ENCODE measurements at places on chromosomes 1 and 21.
A peak's percentile ranks its signal among the peaks of the same experiment; 100 is the strongest.

DNA sequence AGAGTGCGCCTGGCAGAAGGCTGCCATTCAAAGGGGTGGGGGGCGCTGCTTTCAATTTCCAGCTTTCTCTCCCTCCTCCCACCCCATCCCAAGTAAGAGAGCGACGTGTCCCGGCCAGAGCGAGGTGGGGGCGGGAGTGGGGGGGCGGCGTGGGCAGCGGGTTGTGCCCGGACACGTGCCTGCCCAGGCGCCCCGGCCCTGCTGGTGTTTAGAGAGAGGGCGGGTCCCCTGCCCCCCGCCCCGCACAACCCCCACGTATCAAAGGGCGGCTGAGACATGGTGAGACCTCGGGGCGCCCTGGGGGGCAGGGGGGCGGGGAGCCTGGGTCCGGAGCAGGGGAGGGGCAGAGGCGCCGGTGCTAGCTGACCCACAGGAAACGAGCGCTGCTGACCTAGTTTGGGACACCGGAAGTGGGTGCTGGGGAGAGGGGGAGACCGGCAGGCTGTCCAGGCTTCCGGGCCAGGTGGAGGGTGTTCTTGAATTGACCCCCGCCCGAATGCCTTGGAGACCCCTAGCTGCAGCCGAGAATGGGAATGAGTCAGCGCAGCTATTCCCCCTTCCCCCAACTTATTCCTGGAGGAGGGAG, 1.3 kb downstream of the ZBTB7B start:
- no peak for DNase-seq

- no peak for DNase-seq
These were observed 156.2 kb downstream of the TNFSF18 start for GRCh38 chr1:172894349-172895049.

DNA sequence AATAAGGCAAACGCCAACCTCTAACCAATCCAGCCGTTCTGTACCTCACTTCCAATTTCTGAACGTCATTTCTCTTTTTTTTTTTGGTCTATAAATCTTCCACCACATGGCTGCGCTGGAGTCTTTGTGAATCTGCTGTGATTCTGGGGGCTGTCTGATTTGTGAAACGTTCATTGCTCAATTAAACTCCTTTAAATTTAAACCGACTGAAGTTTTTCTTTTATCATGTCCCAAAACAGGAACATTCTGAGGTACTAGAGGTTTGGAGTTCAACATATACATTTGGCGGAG, 65.5 kb upstream of the BACH1 start:
- no peak for DNase-seq

DNA sequence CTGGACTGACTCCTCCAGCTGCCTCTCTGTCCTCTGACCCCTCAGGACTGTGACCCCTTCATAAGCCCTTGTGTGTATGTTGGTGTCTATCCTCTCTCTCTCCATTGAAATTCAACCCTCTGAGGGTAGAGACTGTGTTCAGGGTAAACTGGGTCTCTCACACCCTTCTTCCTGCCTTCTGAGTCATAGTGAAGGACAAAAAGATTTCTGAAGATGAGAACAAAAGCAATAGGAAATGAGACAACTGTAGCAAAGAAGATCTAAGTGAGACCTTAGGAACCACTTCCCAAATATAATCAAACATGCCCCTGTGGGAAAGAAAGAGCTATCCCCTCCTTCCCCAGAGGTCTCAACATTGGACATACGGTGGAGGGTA, 16.9 kb downstream of the NUAK2 start:
- no peak for DNase-seq

DNA sequence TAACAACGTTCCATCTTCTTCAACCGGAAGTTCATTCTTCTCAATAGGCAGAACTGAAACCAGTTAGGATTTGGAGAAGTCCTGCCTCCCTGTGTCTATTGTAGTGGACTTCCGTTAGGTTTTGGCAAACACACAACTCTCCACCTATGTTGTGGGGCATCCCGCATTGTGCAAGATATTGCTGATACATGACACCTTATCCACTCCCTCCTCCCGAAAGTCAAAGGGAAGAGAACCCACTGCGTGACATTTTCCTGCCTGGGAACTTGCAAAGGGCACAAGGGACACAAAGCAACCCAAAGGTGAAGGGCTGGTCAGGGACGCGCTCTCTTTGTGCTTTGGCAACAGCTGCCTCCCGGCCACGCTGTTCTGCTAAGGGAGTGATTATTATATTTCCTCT, 164.8 kb downstream of the TPR start:
- no peak for DNase-seq

GRCh38 chr1:93552741-93553455, 105.0 kb downstream of the FNBP1L start:
- no peak for DNase-seq

- no peak for DNase-seq
These were observed 11.3 kb downstream of the SPATC1L start for GRCh38 chr21:46172863-46173528.

DNA sequence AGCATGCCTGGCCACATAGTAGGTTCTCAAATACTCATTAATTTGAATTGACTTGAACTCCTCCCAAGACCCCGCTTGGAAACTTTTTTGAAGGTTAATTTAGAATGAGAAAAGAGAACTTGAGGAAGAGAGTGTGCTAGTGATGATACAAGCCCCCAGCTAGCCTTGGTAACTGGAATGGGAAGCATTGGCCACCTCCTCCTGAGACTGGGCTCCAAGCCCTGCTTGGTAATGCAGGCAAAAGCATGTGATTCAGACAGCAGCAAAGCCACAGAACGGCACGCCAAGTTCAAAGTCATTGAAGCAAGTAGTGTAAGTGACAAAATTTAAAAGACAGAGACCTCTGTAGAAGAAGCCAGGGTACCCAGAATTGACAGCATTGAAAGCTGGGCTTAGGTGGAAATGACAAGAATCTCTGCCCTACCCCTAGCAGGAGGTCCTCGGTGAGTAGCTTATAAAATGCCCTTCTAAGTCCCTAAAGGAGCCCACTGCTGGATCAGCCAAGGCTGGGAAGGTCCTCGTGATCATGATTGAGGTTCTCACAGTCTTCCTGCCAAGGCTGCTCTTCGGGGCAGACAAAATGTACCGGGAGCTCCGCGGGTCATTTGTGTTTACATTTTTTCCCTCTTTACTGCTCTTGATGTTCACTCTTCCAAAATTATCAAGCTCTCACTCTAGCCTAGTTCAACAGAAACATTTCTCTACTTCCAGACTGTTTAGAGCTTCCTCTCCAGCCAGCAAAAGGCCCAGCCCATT, 99.4 kb downstream of the TSEN15 start:
- DNase-seq = no peak

GRCh38 chr1:100921110-100921706, 25.3 kb downstream of the SLC30A7 start:
- DNase-seq = peak; percentile 7

- no peak for DNase-seq
These were observed 8.5 kb downstream of the SCYL3 start for GRCh38 chr1:169885207-169885606.

DNA sequence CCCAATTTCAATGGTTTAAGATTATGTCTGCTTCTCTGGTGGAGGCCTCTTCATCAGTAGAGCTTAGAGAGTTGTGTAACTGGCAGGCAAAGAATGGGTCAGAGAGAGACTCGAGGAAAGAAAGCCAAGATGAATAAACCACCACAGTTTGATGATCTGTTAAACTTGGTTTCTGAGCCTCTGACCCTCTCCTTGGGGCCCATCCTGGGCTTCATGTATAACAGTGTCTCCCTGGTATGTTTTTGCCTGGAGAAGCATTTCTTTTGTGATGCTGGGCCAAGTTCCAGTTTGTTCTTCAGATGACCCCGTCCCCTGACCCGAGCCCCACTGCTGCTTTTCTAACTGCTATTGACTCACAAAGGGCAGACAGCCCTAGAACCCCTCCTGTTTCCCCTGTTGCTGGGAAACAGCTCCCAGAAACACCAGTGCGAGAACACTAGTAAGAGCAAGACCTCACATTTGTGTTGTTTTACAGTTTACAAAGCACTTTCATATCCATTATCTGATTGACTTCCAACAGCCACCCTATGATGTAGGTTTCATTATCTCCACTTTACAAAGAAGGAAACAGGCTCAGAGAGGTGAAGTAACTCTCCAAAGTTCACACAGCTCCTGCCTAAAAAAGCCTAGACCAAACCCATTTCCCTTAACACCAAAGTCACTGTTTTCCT, 9.0 kb downstream of the CD2 start:
- DNase-seq = peak; percentile 84

DNA sequence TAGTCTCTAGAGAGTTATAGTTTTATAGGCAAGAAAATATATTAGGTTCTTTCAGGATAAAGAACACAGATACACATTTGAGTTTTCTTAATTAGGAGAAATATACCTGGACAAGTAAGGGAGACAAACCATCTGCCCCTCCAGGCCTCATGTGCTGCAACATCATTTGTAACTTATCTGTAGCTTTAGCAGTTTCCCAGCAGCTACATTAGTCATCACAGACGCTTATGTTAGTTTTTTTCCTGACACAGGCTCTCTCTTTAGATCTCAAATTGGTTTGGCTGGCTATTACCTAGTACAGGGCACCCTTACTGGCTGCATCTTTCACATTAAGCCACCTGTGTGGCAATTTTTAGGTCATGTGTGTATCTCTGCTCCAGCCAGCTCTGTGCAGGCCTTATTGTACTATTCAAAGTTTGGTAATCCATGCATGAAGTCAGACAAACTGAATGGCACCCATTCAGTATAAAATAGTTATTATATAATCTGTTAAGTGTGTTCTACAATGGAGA, 25.9 kb downstream of the GNPAT start:
- DNase-seq = no peak

GRCh38 chr1:207155028-207155427, 51.0 kb downstream of the C4BPA start:
- DNase-seq = no peak

GRCh38 chr1:47774986-47775834, 222.0 kb downstream of the TRABD2B start:
- DNase-seq = no peak

- no peak for DNase-seq
These were observed 8.9 kb downstream of the COL9A2 start for GRCh38 chr1:40308036-40308727.

GRCh38 chr1:195202241-195202640, 1406.0 kb downstream of the KCNT2 start:
- no peak for DNase-seq

GRCh38 chr1:63950023-63950422, 176.2 kb downstream of the ROR1 start:
- no peak for DNase-seq

DNA sequence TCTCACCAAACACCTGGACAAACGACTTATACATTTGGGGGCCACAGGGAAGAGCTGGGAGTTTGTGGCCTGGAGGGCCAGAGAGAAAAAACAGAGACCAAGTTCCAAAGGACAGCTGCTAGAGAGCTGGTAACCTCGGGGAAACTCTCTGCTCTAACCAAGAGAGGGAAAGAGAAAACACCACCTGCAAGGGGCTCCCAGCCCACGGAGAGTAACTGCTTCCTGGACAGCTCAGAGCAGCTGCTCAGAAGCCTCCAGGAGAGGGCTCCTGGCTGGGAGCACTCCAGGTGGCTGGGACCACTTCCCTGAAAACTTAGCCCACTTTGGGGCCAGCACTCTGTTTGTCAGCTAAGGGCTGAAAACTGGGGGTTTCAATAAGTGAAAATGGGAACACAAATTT, 154.8 kb upstream of the GRIK3 start:
- DNase-seq = no peak

DNA sequence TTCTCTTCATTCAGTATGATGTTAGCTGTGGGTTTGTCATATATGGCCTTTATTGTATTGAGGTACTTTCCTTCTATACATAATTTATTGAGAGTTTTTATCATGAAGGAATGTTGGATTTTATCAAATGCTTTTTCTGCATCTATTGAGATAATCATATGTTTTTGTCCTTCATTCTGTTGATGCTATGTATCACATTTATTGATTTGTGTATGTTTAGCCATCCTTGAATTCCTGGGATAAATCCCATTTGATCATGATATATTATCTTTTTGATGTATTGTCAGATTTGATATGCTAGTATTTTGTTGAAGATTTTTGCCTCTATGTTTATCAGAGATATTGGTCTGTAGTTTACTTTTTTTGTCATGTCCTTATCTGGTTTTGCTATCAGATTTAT, 20.9 kb upstream of the GPR161 start:
- DNase-seq = no peak

GRCh38 chr1:231216498-231216897, 24.5 kb upstream of the GNPAT start:
- no peak for DNase-seq

- DNase-seq = no peak
These were observed 497 bp downstream of the FBXO44 start for GRCh38 chr1:11654939-11655808.

- DNase-seq = no peak
These were observed 55.7 kb downstream of the CAPZB start for GRCh38 chr1:19429611-19430010.

DNA sequence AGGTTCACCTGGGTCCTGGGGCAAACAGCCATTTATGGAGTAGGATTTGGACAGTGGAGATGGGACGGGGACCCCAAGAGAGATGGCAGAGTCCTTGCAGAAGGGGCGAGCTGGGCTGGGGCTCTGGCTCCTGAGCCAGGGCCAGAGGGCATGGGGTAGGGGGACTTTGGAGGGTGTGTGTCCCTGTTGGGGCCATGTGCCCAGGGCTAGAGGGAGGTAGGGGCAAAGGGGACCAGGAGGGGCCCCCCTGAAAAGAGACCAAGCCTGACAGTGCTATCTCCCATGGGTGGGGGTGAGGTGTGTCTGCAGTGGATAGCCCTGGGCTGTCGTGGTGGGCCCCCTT, 92.3 kb downstream of the TRIM11 start:
- DNase-seq = no peak

DNA sequence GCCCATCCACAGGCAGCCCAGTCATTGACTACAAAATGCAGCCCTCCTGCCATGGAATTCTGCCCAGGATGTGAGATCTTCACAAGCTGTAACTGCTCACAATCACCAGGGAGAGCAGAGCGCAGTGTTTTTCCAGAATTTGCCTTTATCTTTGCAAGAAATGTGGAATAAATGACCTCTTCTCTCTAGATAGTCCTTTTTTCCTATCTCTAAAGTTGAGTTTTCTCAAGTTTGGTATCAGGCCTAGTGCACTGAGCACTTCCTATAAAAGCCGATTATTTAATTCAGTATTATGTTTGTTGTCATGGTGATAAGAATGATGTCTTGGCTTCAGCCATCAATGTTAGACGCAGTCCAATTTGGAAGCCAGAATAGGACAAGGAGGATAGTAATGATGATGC, 246.9 kb upstream of the IRF2BP2 start:
- DNase-seq = no peak
